Activated CD4-positive, alpha-beta T cell treated with anti-CD3 and anti-CD28 coated beads for 24 hours (primary cell): ENCODE measurements at places on chromosomes 1 and 21.
A peak's percentile ranks its signal among the peaks of the same experiment; 100 is the strongest.

DNA sequence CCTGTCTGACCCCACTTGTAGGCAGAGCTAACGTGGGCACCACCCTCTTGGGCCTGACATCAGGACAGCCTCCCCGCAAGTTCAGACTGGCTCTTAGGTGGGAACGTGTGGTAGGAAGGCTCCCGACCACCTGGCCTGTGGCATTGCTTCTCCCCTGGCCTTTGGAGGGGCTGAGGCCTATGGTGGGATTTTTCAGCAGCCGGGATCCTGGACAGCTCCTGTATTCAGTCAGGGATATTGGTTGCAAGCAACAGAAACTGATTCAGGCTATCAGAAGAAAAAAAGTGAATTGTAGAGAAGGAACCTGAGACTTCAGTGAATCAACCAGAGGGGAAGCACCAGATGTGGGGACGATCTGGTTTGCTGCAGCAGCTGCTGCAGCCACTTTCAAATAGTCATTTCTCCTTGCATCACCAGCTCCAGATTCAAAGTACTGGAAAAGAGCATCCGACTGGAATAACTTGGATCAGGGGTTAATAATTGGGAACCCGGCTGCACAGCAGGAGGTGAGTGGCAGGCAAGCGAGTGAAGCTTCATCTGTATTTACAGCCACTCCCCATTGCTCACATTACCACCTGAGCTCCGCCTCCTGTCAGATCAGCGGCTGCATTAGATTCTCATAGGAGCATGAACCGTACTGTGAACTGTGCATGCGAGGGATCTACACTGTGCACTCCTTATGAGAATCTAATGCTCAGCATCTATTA lies 5.9 kb downstream of the RNF186 start:
- no peak for DNase-seq

DNA sequence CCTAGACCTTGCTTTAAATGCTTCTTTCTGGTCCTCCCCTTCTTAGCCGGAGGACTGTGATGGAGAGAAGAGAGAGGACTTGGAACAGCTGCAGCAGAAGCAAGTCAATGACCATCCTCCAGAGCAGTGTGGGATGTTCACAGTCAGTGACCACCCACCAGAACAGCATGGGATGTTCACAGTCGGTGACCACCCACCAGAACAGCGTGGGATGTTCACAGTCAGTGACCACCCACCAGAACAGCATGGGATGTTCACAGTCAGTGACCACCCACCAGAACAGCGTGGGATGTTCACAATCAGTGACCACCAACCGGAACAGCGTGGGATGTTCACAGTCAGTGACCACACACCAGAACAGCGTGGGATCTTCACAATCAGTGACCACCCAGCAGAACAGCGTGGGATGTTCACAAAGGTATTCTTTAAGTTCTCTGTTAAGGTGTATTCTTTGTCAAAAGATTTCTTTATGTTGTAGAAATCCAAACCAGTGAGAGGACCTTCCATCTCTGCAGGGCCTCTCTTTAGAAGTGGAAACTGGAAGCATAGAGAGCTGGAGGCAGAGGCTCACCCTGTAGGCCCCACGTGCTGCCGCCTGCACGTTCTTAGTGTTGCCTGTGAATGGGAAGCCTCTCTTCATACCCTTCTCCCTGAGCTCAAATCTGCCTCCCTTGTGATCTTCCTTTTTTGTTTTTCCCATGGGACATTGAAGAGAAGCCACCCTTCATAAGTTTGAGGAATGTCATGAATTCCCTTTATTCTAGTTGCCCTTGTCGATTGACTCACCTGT lies 10.6 kb downstream of the PCNT start:
- DNase-seq, result no peak

DNA sequence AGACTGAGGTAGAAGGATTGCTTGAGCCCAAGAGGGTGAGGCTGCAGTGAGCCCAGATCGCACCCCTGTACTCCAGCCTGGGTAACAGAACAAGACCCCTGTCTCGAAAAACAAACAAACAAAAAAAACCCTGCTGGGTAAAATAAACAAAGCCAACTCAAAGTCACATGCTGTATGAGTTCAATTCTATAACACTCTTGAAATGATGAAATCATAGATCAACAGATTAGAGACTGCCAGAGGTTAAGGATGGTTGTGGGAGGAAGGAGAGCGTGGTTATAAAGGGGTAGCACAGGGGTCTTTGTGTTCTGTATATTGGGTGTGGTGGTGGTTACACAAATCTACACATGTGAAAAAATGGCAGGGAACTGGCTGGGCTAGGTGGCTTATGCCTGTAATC lies 62.5 kb downstream of the TAS1R2 start:
- no peak for DNase-seq

DNA sequence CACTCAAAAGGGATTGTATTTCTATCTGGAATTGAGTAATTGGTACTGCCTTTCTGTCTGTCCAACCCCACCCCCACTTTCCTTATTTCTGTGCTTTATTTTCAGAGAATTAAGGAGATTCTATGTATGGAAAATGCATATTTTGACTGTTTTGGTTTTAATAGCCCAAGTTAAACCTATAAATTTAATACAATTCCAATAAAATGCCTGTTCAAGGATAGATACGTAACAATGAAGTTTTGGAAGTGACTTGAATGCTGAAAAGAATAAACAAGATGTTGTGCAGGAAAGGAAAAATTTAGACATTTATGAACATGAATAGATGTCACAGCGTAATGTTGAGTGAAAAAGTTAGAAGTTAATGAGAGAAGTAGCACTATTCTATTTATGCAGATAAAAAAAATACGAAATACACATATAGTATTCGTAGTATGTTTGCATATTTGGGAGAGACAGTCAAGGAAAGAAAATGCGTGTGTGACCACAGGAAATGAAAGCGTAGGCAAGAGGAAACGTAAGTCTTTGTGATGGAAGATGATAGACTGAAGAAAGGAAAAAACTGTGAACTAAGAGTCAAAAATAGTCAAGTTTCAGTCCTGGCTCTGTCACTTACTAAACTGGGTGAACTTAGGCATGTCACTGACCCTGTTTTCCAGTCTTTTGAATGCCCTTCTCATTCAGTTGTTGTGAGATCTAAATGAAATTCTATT lies 62.1 kb downstream of the MEF2D start:
- no peak for DNase-seq

DNA sequence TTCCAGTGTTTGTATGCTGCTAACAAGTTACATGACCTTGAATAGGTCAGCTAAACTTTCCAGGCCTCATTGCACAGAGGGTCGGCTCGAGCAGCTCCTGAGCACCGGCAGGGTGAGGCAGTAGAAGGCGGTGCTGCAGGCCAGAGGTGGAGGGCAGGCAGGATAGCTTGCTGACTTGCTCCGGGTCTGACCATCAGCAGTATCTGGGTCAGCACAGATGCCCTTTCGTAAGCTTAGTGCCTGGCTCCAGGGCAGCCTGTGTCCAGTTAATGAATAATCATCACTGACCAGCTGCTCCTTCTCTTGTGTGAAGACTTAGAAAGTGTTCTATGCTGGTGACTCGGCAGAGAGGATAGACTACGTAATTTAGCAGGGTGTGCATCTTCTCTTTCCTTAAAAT lies 6.9 kb downstream of the MAPKAPK2 start:
- no peak for DNase-seq

GRCh38 chr1:59293206-59293605 lies 3.7 kb upstream of the FGGY start:
- no peak for DNase-seq

DNA sequence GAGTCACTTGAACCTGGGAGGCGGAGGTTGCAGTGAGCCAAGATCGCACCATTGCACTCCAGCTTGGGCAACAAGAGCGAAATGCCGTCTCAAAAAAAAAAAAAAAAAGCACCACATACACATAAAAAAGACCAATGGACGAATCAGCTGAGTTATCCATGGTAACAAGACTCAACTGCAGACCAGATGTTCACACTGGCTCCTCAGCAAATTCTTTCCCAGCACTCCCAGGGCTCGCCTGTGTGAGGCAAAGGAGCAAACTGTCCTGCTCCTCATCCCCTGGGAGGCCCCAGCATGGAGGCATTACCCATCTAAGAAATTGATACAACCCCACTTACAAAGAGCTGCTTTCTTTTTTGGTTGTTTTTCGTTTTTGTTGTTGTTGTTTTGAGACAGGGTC lies 3.1 kb downstream of the TMEM234 start:
- DNase-seq, result no peak

- DNase-seq, result no peak
Observed at GRCh38 chr1:183995322-183996039, 42.0 kb downstream of the COLGALT2 start.

GRCh38 chr1:246815693-246816270 lies 91.6 kb downstream of the SCCPDH start:
- no peak for DNase-seq

- DNase-seq, result no peak
Observed at GRCh38 chr1:79859212-79859948, 852.9 kb upstream of the ADGRL4 start.

- no peak for DNase-seq
Observed at GRCh38 chr1:43449708-43450069, 4.0 kb downstream of the HYI start.

DNA sequence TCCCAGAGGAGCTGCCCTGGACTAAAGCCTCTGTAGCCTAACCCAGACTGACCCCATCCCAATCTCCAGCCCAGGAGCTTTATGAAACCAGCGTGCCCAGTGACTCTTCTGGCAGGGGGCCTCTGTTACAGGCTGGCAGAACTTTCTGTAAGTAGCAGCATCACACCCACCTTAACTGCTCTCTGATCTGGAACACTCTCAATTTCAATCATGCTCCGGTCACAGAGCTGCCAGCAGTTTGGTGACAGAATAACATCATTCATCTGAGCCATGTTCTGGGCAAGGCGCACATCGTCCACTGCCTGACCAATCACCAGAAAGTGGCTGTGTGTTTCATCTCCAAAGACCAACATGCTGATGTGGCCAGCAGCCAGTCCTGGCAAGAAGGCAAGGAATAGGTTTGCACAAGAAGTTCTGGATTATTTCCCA lies 14.7 kb downstream of the ADCY10 start:
- no peak for DNase-seq

GRCh38 chr1:960363-961131 lies at the start of gene KLHL17:
KLHL17 (plus strand) TSS chr1:960584; CDS start chr1:960694, 110 bp downstream.
- peak; percentile 79 for DNase-seq

- no peak for DNase-seq
Observed at GRCh38 chr1:75996196-75996595, 64.0 kb upstream of the ASB17 start.

GRCh38 chr1:14689996-14690615 lies 91.6 kb downstream of the KAZN start:
- DNase-seq, result no peak

DNA sequence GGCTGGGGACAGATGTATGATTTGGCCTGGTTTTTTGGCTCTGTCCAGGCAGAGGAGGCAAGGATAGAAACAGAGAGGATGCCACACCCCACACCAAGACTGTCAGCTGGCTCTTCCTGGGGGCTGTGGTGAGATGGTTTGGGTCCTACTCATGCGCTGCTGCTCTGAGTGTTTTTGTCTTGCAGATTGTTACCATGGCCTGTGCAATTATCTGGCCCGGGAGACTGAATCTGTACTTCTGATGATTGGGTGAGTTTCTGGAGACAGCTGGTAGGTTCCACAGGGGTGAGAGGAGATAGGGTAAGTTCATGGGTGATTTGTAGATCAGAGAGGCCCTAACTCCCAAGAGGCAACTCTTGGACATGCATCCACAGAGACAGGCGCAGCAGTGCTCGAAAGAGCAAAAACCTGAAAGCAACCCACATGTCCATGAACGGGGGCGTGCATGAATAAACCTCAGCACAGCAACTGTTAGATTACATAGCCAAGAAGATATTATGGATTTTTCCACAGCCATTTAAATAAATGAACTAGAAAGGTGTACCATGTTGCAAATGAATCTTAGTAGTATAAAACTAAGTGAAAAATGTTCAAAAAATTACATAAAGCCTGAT lies 17.8 kb downstream of the AADACL4 start:
- no peak for DNase-seq

DNA sequence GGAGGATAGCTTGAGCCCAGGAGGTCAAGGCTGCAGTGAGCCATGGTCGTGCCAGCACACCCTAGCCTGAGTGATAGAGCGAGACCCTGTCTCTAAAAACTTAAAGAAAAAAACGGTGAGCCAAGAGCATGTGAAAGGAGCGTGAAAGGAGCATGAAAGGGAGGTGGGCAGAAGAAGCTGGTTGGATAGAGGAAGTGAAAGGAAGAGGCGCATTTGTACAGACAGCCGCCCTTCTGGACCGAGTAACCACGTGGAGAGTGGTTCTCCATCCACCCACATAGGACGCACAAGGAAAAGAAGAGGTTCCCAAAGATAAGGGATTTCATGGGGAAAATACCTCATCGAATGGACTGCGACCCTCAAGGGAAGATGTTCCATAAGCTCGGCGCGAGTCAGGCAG lies 60.4 kb upstream of the IFNAR2 start:
- DNase-seq, result no peak

DNA sequence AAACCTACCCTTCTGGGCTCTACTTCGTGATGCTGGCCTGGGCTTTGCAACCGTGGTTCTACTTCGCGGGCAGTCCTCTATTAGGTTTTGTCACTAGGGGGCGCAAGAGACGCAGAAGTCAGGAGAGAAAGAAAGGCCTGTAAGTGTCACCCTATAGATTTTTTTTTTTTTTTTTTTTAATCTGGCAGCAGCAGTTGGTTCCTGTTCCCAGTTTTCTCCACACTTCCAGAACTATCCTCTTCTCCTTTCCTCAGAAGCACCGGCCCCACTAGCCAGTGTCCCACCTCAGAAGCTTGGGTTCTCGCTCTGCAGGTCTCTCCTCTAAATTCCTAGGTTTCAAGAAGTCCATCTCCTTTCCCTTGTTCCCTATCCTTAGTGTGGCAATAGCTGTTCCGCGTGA lies 9.1 kb upstream of the LCE2D start:
- peak; percentile 40 for DNase-seq

DNA sequence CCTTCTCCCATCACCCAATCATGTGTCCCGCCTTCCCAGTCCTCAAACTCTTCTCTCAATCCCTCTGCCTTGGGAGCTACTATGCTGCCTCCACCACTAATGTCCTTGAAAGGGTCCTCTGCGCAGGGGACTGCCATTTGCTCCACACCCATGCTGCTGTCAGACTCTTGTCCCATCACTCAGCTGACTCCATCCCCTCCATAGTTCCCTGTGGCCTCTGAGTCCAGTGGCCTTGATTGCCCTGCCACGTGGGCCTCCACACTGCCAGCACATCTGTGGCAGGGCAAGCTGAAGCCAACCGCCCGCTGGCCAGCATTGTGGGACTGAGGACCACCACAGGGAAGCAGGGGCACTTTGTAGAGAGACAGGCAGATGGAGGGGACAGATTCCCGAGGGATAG lies 1.3 kb upstream of the TNNT2 start:
- no peak for DNase-seq

DNA sequence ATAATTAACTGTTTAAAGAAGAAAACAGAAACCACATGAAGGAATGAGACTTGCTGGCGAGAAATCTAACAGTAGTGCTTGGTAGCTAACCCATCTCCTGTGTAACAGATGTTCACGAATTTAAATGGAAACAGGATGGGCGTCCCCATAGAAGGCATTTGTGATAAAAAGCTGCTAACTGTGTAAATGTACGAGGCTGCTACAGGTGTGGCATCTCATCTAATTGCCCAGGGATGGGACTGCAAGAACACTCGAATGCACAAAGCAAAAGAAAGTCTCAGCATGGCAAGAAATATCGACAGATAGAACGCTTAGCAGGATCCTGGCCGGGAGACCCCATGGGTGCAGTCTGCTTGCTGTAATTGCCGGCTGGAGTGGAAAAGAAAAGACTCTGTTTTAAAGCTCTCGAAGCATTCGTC lies 112.7 kb downstream of the RUNX1 start:
- DNase-seq, result no peak

GRCh38 chr1:112393631-112393974 lies 2.4 kb upstream of the CTTNBP2NL start:
- no peak for DNase-seq

GRCh38 chr1:208387908-208388811 lies 144.0 kb upstream of the PLXNA2 start:
- DNase-seq, result no peak

- DNase-seq, result no peak
Observed at GRCh38 chr1:21881250-21881649, 55.9 kb downstream of the HSPG2 start.
